ENCODE measurements at places on chromosomes 2 and 18. TPM values are rescaled to one million over a fixed set of nuclear protein-coding genes. Genes with fewer than 3 reads are reported as not detected.

Gene EVX2
- not detected for total RNA-seq

Gene MAB21L4
- not detected for total RNA-seq

Gene TFCP2L1
- 0.33 TPM for total RNA-seq

Gene FAM110C
- total RNA-seq: 0.90 TPM

Gene DYSF
- total RNA-seq: 36.6 TPM

Gene MOCOS
- total RNA-seq: 0.24 TPM

Gene DLX1
- total RNA-seq: not detected

Gene RSAD2
- total RNA-seq: 6.8 TPM

Gene HS6ST1
- total RNA-seq: 17.5 TPM

Gene OR6B2
- total RNA-seq: not detected

Gene GAL3ST2
- 0.83 TPM for total RNA-seq

Gene SH3YL1
- total RNA-seq: 17.5 TPM

Gene OBSL1
- not detected for total RNA-seq

Gene EFR3B
- total RNA-seq: 0.98 TPM

Gene TLX2
- total RNA-seq: 0.95 TPM

Gene ALPP
- total RNA-seq: not detected

Gene EHBP1
- 23.7 TPM for total RNA-seq

Gene KYNU
- not detected for total RNA-seq

Gene CRYGD
- not detected for total RNA-seq

Gene GAD1
- 0.76 TPM for total RNA-seq

Gene ARHGAP15
- total RNA-seq: 133 TPM

Gene ADRA2B
- not detected for total RNA-seq

Gene THSD7B
- not detected for total RNA-seq

Gene STAT4
- total RNA-seq: 133 TPM

Gene KCNE4
- not detected for total RNA-seq

Gene GPR35
- total RNA-seq: 7.6 TPM

Gene HK2
- total RNA-seq: 78.1 TPM

Gene KLHL14
- 0.22 TPM for total RNA-seq

Gene FHOD3
- not detected for total RNA-seq

Gene TRMT61B
- 15.7 TPM for total RNA-seq

Gene FAM237A
- not detected for total RNA-seq

Gene EXOC6B
- total RNA-seq: 10.8 TPM

Gene PTMA
- 1,764 TPM for total RNA-seq

Gene FAM210A
- 30.9 TPM for total RNA-seq

Gene POTEI
- total RNA-seq: not detected

Gene C2orf74
- 10.4 TPM for total RNA-seq

Gene ST6GAL2
- total RNA-seq: not detected

Gene DYNAP
- not detected for total RNA-seq

Gene TUBA4B
- total RNA-seq: not detected

Gene CAPN14
- total RNA-seq: 1.2 TPM

Gene PRSS56
- total RNA-seq: not detected

Gene EMILIN2
- total RNA-seq: 49.1 TPM

Gene ABCG8
- not detected for total RNA-seq

Gene RAX
- total RNA-seq: not detected

Gene PLGLB1
- total RNA-seq: not detected

Gene NIFK
- 90.6 TPM for total RNA-seq

Gene SNTG2
- 0.31 TPM for total RNA-seq

Gene CMPK2
- total RNA-seq: 5.7 TPM

Gene RAB31
- 6.9 TPM for total RNA-seq

Gene MBP
- total RNA-seq: 77.6 TPM

Gene TLK1
- total RNA-seq: 76.3 TPM

Gene IL36G
- not detected for total RNA-seq

Gene LYPD6B
- total RNA-seq: not detected

Gene PDCD1
- total RNA-seq: 0.89 TPM

Gene TMEM163
- 0.93 TPM for total RNA-seq

Gene CAVIN2
- total RNA-seq: not detected

Gene FOXI3
- not detected for total RNA-seq

Gene MPP4
- total RNA-seq: not detected

Gene DNAJC10
- 63.6 TPM for total RNA-seq

Gene WDR43
- total RNA-seq: 143 TPM
